ENCODE measurements at places on chromosomes 6 and 20. TPM values are rescaled to one million over a fixed set of nuclear protein-coding genes. Genes with fewer than 3 reads are reported as not detected.

MOXD1 gene
- total RNA-seq, result 2.2 TPM

ITPA gene
- total RNA-seq, result 19.0 TPM

NKX2-4 gene
- total RNA-seq, result not detected

OLIG3 gene
- not detected for total RNA-seq

SNPH gene
- total RNA-seq, result 8.9 TPM

PDYN gene
- not detected for total RNA-seq

RAB32 gene
- 5.3 TPM for total RNA-seq

Measured in Right ventricle myocardium superior (tissue), 1 donor.